NCI-H1417 (cell line): ENCODE measurements at places on chromosomes 7 and 10.

- peak; percentile 78 for DNase-seq
These were observed 14.1 kb downstream of the NRCAM start for GRCh38 chr7:108442039-108442568.

GRCh38 chr7:47512481-47513176 is 69.3 kb downstream of the TNS3 start:
- no peak for DNase-seq

- DNase-seq, result no peak
These were observed 18.7 kb downstream of the SRRM3 start for GRCh38 chr7:76220185-76221057.

DNA sequence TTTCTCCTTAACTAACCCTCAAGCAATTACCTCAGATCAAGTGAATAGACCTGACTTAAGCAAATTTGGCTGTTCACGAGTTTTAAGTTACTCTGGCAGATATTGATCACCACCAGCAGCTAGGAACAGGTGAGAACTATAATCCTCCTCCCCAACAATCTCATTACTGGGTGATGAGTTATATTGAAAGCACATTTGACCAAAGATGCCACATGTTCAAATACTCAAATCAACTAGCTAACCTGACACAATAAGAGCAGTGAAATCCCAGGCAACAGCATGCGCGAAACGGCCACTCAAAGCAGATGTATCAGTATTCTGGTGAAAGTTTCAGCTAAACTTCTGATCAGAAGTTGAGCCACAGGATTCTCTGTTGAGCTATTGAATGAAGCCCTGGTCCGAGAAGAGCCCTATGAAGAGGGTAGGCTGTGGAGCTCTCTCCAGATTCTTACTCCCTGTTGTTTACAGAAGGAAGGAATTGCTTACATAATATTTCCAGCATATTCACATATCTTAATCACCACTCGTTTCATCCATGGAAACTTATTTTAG is 52.6 kb downstream of the CAV1 start:
- no peak for DNase-seq

DNA sequence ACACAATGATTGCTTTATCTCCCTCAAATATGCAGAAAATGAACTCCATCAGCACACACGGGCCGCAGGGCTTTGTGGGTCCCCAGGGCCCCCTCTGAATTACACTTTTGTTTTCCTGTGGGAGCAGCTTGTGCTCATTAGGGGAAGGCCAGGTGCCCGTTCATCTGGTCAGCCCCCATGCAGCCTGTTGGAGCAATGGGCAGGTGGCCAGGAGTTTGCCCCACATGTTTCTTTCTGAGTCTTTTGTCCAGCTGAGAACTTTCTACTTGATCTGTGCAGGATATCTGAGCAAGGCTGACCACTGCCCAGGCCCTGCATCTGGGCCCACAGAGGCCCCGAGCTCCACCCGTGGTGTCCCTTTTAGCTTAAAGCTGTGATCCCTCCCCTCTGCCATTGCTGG is 105.3 kb upstream of the FAM20C start:
- DNase-seq, result no peak

GRCh38 chr7:124084024-124084423 is 51.2 kb upstream of the TMEM229A start:
- DNase-seq, result no peak

- no peak for DNase-seq
These were observed 42.2 kb downstream of the XPNPEP1 start for GRCh38 chr10:109880886-109881768.

- DNase-seq, result no peak
These were observed 66.6 kb upstream of the ZNF479 start for GRCh38 chr7:57198801-57199200.

DNA sequence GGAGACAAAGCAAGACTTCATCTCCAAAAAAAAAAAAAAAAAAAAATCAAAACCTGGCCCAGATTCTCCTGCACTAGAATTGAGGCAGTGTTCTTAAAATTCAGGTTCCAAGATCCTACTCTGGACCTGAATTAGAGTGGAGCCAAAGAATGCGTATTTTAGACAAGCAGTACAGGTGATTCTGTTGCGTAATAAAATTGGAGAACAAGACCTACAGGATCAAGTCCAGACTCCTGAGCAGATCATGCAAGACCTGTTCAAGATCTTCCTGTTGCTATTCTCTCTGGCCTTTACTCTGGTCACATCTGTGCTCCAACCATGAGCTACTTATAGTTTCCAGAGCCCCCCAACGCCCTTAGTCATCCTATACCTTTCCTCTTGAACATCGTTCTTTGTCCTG is 51.5 kb upstream of the RSBN1L start:
- DNase-seq, result no peak

GRCh38 chr10:118403967-118404366 is 61.8 kb upstream of the FAM204A start:
- DNase-seq, result no peak

GRCh38 chr10:97312897-97313296 is 6.2 kb upstream of the FRAT1 start:
- no peak for DNase-seq

GRCh38 chr10:77391605-77392235 is 245.9 kb downstream of the KCNMA1 start:
- peak; percentile 44 for DNase-seq

- DNase-seq, result no peak
These were observed 69.4 kb upstream of the HECTD2 start for GRCh38 chr10:91340613-91341362.

DNA sequence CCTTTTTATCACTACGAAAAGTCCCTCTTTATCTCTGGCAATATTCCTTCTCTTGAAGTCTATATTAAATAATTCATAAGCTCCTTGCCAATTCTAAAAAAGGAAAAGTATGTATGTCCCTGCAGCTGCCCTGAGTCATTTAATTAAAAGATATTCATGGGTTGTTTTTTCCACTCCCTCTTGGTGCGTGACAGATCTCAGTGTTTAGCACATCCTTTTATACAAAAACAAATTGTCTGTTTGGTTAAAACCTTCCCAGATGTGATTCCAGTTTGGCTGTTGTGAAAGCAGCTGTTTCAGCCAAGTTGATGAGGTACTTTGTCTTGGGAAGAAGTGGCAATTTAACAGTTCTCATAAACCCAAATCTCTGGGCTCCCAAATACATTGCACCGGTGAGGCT is 33.8 kb upstream of the PRLHR start:
- DNase-seq, result no peak

DNA sequence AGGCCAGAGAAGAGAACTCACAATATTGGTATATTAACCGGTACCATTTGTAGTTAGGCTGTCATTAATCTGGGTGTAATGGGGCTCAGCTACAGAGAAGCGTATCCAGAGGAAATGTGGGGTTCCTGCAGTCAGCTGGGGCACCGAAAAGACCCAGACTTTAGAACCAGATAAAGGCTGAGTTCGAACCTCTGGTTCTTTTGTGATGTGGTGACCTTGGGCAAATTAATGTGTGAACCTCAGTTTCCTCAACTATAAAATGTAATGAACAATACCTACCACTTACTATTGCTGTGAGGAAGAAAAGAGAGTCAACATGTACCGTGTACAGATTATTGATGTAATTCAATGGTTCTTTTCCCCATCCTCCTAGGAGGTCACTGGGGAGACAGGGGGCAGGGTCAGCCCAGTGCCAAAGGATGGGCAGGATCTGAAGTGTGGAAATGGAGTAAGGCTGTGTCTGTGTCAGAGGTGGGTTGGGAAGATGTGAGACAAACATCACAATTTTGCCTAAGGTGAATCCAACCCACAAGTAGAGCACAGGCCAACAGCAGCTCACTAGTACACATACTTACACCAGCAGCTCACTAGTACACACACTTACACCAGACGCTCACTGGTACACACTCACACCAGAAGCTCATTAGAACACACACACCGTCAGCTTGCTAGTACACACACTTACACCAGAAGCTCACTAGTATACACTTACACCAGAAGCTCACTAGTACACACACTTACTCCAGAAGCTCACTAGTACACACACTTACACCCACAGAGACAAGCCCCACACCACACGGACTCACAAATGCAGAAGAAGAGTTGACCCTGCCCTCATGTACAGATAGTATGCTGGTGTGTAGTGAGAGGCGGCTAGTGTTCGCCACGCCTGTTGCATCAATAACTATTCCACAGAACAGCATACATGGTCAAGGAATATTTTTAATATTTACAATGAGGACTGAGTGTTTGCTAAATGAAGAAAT is 28.0 kb downstream of the PRSS2 start:
- no peak for DNase-seq

DNA sequence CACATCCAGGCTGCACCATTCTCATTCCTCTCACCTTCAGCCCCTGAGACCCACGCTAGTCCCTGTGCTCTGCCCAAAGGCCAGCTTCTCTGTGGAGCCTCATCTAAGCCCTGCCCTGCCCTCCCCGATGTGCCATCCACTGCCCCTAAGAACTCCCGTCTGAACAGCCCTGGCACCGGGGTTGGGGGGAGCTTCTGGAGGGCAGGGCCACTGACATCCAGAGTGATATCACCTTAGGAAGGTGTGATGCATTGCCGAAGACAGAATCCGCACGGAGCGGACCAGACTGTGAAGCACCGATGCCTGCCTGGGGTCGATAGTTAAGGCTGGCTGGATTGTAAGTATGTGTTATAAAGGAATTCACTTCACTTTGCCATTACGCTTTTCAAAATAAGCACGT is 511.0 kb downstream of the PTPRN2 start:
- DNase-seq, result no peak

- DNase-seq, result no peak
These were observed 202.6 kb upstream of the CTBP2 start for GRCh38 chr10:125362950-125363349.

GRCh38 chr7:32858648-32859047 is 32.9 kb downstream of the KBTBD2 start:
- no peak for DNase-seq

DNA sequence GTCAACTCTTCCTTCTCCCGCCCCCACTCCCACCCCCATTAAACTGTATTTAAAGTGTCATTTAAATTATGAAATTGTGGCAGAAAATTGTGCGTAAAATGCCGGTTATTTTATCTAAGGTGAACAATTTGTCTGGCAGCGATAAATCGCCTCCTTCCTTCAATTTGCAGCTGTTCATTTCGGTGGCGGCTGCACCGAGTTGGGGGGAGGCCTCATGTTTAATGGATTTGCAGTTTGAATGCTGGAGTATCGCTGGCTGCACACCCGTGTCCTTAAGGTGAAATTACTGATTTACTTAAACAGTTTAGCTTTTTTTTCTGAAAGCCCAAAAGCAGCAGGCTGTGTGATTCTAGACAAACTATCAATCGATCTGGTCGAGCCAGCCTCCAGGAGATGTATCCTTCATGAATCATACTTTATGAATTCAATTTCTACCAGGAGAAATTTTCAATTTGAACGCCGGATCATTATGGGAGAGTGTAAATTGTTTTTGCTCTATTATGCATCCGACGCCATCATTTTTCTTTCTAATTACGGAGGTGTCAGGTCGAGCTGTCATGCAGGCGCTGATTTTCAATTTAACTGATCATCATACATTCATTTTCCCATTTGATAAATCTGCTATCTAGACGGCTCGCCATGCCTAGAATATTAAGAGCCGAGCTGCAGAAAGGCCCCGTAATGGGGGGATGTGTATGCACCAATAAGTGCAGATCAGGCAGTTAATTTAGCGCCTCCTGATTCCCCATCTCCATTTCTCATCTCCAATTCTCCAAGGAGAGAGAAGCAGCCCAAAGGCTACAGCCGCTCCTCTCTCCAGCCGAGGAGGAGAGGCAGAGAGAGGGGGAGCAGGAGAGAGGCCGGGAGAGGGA is 6.5 kb downstream of the UNCX start:
- DNase-seq, result no peak

DNA sequence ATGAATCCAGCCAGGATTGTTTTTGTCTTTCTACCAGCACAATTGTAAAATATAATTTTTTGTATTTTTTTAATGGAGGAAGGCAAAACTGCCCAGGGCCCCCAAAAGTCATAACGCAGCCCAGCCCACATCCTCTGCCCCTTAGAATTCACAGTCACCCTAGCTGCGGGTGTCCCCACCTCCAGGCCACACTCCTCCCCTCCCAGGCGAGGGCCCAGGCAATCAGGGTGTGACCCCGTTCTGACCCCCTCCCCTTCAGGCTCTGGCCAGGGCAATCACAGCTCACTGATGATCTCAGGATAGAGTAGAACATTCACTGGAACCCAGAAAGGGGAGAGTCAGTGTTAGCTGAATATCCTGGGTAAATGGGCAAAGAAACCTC is 92.0 kb upstream of the MACROH2A2 start:
- DNase-seq, result no peak

DNA sequence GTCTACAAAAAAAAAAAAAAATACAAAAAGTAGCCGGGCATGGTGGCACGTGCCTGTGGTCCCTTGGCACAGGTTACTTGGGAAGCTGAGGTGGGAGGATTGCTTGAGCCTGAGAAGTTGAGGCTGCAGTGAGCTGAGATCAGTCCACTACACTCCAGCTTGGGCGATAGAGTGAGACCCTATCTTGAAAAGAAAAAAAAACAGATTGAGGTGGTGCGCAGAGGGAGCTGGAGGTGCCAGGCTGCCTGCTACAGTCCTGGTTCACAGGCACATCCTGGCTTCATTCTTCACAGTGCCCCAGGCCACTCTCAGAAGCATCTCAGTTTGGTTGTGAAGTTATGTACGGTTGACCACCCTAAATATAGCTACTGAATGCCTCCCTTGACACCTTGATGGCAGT is 4.8 kb downstream of the MMP21 start:
- DNase-seq, result no peak

- DNase-seq, result no peak
These were observed 45.7 kb upstream of the DPYSL4 start for GRCh38 chr10:132141076-132141475.

DNA sequence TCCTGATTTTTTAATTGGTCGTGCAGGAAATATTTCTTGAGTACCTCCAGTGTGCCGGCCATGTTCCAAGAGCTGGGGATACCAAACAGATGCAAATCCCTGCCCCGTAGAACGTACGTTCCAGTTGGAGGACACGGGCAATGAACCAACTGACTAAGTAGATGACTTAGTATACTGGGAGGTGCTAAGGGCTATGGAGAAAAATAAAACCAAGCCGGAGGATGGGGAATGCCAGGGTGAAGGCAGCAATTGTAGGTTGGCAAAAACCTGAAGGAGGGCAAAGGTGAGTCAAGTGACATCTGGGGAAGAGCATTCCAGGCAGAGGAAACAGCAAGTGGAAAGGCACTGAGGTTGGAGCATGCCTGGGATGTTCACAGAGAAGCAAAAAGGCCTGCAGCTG is 6.8 kb upstream of the VSIR start:
- no peak for DNase-seq

DNA sequence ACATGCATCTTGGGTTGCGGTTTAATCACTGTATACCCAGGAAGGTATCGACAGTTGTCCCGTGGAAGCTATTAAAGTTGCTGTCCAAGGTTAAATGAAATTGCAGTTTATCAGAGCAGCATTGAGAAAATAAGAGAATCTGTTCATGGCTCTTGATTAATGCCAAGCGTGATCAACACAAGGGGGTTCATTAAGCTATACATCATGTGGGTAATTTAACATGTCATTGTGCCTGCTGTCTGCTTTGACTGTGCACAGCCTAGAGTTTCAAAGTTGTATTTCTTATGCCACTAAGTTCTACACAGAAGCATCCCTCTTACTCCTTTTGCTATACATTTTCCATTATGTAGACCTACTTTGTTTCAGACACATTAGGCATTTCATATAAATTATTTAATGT is 74.8 kb upstream of the SP8 start:
- no peak for DNase-seq
